HCT116 (cell line): ENCODE measurements at places on chromosomes 5 and 9.

DNA sequence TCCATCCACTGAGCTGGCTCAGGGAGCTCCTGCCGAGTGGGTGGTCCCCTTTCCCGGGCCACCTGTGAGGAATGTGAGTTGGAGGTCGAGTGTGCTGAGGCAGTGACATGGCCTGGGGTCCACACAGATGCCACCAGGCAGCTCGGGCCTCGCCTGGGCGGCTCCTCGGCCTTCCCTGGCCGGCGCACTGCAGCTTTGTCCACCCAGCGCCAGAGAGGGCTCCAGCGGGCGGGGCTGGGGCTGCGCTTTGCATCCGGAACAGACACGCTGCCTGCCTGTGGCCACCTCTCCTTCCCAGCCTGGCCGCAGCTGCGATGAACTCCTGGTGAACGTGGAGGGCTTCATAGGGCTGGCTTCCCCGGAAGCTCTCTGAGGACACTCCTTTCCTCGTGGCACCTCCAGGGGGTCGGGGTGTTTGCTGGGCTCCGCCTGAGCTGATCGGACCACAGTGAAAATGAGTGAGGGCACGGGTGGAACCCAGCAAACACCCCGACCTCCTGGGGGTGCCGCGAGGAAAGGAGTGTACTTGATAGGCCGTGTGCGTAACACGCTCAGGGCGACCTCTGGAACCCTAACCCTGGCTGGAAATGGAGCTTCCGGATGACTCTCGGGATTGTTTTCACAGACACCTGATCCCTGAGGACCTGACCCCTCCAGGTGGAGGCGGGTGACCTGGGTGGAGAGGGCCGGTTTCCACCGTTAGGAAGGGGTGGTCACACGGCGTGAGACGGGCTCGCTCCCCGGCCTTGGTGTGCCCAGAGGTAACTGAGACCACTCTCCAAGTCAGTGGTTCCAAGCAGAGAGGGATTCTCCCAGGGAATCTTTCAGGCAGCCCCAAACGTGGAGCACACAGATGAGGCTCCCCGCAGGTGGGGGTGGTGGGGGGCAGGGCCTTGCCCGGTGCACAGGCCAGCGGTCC lies 31.8 kb upstream of the RXRA start:
- DNase-seq: no peak

DNA sequence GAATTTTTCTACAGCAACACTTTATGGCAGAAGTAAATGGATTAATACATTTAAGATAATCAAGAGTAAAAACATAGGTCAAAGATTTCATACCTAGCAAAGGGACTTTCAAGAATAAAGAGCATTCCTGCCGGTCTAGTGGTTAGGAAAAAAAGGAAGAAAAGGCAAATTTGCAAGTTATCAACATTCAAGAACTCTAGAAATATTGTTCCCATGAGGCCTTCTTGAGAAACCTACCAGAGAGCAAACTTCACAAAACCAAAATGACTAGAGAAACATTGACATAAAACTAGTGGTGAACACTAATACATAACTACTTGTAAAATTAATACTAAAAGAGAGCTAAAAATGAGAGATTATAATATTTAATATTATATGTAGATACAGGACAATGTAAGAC lies 320.2 kb upstream of the RGMB start:
- no peak for DNase-seq

- DNase-seq: no peak
Observed at GRCh38 chr9:122374885-122375420, 4.1 kb downstream of the PTGS1 start.

DNA sequence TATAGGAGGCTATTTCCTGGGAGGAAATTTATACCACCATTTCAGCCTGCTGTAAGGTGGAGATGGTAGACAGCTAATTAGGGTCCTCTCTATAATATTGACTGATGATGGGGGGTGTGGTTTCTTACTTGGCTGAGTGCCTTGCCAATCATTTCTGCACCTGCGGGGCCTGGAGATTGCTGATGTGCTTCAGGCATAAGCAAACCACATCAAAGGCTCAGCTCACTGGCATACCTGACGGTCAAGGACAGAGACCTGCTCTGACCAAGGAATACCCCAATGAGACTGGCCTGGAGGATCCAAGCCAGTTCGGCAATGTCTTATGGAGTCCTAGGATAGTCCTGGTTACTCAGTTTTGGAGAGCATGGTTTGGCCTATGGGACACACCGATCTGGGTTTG lies 29.5 kb downstream of the ANKH start:
- no peak for DNase-seq

GRCh38 chr9:127237801-127238200 lies 26.8 kb upstream of the GARNL3 start:
- no peak for DNase-seq

DNA sequence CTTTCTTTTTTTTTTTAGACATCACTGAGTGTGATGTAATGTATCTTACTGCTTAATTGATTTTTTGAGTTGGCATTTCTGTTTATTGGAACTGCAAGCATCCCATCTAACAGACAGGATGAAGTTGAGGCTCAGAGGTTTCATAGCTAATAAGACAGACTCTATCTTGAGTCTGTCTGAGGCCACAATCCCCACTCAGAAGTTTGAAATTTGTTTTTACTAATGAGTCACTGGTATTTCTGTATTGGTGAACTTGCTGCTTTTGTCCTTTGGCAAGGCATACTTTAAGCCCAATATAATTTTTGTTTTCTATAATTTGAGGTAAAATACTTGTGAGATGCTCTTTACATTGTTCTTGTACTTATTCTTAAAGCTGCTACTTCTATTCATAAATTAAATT lies 491.2 kb downstream of the PSAT1 start:
- DNase-seq: no peak

GRCh38 chr5:115641948-115642347 lies 16.1 kb upstream of the TMED7 start:
- no peak for DNase-seq

DNA sequence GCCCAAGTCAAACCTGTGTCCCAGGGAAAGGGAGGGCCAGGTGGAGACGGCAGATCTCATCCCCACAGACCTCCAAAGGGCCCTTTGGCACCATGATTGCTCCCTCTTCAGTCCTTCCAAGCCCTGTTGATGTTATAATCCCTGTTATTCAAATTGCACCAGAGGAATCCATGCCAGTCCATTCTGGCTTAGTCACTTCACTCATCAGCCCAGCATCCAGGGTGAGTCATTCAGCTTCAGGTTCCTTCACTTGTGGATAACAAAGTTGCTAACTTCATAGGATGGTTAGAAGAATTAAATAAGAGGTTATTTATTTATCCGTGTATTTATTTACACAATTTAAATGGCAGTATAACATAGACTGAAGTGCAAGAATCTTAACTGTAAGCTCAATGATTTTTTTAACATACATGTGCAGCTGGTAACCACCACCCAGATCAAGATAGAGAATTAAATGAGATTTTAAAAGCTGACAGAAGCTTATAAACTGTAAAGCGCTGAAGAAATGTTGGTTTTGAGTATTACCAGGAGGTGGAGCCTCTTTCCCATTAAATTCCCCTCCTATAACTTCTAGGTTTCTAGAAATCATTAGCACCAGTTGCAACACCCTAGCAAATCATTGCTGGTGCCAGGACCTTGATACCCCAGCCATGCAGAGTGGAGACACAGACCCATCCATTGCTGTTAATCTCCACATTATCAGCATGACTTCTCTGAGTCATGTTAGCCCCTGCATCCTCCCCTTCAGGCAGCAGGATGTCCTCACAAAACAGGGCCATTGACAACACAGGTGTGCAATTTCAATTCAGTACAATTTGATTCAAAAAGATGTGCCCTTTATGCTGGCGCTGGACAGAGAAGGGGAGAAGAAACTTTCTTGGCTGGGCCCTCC lies 77.4 kb downstream of the SEC61B start:
- no peak for DNase-seq

- DNase-seq: no peak
Observed at GRCh38 chr5:542319-543311, 18.4 kb upstream of the SLC9A3 start.

DNA sequence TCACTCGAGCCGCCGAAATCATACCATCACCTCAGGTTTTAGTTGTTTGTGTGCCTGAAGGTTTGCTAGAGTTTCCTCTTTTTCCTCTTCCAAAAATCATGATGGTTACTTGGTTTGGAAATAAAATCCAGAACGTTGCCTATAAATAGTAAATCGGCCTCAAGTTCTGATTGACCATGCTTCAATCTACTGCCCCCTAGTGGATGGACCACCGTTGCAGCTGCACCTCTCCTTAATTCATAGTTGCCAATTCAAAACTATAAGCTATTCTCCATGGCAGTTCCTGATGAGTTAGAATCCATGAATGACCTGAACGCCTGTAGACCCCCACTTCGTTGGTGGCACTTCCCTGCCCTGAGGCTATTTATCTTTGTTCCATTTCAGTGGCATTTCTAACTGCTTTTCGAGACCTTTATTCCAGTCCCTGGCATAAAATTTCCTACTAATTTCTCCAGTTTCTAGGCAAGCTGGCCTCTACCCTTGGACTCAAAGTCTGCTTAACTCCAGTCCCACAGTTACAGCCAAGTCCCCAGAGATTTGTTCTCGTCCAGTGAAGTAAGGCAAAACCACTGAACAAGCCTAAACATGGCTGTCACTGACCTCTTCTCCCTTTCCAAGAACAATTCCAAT lies 422.6 kb downstream of the EFNA5 start:
- peak; percentile 53 for DNase-seq

DNA sequence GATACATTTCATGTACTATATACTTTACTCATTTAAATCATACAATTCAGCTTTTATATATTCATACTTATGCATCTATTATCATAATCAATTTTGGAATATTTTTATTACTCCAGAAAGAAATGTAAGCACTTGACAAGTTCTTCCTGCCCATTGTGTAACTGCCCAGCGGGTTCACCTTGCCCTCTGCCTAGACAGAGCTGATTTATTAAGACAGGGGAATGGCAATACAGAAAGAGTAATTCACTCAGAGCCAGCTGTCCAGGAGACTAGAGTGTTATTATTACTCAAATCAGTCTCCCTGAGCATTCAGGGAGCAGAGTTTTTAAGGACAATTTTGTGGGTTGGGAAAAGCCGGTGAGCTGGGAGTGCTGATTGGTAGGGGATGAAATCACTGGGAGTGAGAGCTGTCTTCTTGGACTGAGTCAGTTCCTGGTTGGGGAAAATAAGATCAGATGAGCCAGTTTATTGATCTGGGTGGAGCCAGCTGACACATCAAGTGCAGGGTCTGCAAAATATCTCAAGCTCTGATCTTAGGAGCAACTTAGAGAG lies 16.1 kb upstream of the SPIN1 start:
- no peak for DNase-seq

DNA sequence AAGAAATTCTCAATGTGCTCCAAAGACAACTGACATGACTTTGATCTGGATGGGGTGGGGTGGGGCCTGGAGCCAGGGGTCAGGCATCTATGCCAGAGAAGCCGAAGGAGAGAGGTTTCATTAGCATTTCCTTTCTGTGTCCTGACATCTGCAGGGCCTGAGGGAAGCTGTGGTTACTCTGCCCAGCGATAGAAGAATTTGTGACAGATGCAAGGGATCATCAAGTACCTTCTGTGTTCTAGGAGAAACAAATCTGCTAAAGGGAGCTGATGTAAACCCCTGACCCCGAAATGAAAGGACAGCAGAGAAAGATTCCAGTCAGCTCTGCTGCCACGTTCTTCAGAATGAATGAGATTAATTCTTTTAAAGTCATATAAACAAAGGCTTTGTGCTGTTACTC lies 335.7 kb downstream of the PRELID2 start:
- DNase-seq: no peak
